Activated T-helper 2 cell treated with anti-CD3 and anti-CD28 coated beads, Interferon-gamma antibody, Interleukin-2, Interleukin-4, amounts not matched to agents 10 μg/mL and 5 μg/mL and 100 μg/mL, durations not matched to agents 14 hours and 24 hours and 36 hours (primary cell): ENCODE measurements at places on chromosomes 5 and 9. TPM values are rescaled to one million over a fixed set of nuclear protein-coding genes. Genes with fewer than 3 reads are reported as not detected.

Gene IL17B
- total RNA-seq, result not detected in 2 replicates

Gene GPR21
- 0.59 and 1.0 TPM in 2 replicates for total RNA-seq

DNA sequence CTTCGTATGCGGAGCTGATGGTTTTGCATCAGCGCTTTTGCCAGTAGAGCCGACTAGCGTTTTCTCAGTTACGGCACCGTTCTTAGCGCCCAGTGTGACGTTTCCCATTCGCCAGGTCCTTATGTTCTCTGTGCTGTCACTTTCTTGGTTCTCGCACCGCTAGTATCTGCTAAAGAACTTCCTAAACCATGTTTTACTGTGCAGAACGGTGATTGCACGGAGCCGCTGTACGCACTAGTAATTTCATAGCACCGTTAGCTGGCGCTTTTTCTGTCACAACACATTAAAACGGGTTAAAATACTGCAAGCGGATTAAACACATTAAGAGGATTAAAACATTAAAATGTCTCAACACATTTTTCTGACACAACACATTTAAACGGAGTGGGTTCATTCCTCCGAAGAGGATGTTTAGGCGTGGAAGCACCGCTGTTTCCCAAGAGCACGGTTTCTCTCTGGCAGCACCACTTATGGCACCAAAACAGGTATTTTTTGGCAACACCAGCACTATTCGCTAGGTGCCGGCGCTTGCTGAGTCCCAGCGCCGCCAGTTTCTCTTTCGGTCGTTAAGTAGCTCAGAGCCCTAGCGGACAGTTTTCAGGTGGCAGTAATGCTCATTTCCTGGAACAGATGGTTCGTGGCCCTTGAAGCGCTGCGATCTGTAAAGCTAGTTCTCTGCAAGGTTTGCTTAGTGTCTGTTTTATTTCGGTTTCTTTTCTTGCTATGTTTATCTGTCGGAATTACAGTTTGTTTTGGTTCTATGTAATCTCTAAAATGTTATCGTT is 20.3 kb downstream of the ANXA2R start:
- DNase-seq, result peak; percentile 84

DNA sequence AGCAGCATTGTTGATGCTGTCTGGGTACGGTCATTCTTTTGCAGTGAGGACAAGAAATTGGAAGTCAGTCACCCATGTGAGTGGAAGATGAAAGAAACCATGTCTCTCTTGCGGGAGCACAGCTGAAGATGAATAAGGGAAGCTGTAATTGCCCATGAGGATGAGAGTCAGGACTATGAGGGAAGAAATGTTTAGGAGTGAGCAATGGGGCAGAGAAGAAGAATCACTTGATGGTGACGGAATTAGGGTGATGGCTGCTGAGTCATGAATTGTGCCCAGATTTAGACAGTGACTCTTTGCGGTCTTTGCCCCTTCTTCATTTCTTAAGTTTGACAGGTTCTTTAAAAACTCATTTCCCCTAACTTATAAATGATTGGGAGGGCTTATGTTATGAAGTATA is 183.3 kb downstream of the MAST4 start:
- no peak for DNase-seq

Gene SLC25A2
- total RNA-seq, result 0.16 TPM in 1 of 2 replicates, not detected in the other

Gene QRFP
- not detected in 2 replicates for total RNA-seq

- no peak for DNase-seq
These were observed 16.4 kb downstream of the RAD23B start for GRCh38 chr9:107299437-107299836.

Gene ARAP3
- 9.9 and 10.5 TPM in 2 replicates for total RNA-seq

Gene PCDHA10
- total RNA-seq, result not detected in 2 replicates

- peak; percentile 57 for DNase-seq
These were observed at the start of gene CCDC112 for GRCh38 chr5:115296124-115297022. Gene CCDC112, minus strand, starts transcription at chr5:115296654. Its CDS starts 111 bp downstream, at chr5:115296543.

DNA sequence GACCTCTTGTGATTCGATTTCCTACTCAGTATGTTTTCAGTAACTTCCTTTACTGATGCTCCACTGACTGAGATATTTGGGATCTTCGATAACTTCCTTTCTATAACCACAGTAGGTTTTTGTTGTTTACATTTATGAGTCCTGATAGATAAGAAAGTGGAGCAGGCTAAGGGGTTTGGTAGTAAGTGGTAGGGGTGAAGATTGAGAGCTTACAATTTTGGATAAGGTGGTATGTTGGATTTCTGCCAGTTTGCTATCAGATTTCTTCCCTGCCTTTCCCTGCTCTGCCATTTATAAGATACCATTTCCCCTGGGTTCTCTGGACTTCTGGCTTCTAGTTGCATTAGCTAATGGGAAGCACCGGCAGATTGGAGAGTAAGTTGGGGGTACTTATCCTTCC is 7.9 kb upstream of the NDUFS4 start:
- no peak for DNase-seq

DNA sequence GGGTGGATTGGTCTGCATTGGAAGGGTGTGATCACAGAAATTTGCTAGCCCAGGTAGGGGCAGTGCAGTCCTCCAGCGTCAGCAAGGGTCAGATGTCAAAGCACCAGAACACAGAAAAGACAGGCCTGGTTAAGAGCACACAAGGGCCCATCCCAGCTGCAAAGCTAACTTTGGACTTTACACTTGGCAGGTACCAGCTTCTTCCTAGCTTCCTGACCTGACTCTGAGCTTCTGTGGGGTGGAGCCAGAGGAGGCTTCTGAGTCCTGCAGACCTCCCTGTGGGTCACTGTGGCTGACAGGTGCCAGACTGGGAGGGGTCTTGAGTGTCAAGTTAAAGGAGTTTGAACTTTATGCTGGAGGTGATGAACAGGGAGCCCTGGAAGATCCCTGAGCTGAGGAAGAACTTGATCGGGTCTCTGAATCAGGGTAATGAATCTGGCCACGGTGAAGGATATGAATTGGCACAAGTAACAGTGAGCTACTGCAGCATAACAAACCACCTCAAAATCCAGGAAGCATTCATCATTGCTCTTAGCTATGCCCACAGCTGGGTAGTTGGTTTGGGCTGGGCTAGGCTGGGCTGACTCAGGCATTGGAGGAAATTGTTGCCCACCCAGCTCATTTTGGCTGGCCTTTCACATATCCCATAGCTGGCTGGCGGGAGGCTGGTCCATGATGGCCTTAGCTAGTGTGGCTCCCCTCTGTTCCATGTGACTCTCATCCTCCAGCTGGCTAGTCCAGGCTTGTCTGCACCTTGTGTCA is 63.4 kb downstream of the BARX1 start:
- no peak for DNase-seq

DNA sequence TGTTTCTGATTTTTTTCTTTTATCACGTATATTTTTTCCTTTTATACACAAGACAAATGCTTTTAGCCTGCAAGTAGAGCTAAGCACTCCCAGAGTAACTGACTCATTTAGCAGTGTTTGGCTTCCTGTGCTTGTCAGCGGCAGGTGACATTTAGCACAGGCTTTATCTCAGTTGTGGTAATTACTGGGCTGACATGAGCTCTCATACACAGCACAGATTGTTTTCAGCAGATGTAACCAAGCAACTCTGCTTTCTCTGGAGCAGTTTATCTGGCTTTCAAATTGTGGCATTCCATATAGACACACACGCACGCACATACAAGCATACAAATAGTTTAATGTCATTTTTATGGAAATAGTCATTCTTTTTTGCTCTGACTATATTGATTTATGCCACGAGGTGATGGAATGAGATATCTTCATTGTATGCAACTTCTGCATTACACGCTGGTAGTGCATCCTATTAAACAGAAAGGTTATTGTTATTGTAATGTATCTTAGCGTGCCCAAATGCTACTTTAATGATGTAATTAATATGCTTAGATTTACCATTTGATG is 379.0 kb upstream of the GRAMD2B start:
- no peak for DNase-seq

GRCh38 chr9:811106-811531 is 30.4 kb upstream of the DMRT1 start:
- no peak for DNase-seq

DNA sequence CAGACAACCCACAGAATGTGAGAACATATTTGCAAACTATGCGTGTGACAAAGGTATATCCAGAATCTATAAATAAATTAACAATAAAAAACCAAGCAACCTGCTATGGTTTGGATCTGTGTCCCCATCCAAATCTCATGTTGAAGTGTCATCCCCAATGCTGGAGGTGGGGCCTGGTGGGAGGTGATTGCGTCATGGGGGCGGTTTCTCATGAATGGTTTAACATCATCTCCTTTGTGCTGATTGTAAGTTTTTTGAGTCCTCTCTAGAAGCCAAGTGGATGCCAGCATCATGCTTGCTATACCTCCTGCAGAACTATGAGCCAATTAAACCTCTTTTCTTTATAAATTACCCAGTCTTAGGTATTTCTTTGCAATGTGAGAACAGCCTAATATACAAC is 335.4 kb downstream of the MAN2A1 start:
- no peak for DNase-seq

DNA sequence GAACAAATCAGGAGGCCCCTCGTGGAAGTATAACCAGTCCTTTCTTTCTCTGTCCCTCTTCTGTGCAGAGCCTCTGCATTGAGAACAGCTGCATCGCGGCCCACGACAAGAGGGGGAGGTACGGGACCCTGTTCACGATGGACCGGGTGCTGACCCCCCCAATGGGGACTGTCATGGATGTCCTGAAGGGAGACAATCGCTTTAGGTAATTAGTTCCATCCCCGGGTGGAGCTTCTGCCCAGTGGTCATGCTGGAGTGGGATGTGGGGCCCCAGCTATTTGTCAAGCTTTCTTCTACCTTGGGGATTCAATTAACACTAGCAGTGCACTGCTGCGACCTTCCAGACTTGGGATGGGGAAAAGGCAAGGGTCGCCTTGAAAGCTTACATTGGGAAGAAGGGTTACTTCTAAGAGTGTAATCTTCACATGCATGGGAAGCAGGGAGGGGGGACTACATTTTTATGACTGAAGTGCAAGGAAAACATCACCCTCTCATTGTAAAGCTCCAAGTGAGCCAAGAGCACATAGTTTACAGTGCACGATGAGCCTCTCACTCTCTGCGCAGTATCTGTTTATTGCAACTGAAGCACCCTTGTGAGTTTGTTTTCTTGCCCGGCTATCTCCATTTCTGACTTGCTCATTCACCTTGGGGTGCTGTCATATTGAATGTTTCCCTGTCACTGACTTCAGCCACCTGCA is 27.0 kb downstream of the TGFBI start:
- DNase-seq, result no peak

GRCh38 chr5:147613359-147613758 is 103.5 kb upstream of the DPYSL3 start:
- no peak for DNase-seq

DNA sequence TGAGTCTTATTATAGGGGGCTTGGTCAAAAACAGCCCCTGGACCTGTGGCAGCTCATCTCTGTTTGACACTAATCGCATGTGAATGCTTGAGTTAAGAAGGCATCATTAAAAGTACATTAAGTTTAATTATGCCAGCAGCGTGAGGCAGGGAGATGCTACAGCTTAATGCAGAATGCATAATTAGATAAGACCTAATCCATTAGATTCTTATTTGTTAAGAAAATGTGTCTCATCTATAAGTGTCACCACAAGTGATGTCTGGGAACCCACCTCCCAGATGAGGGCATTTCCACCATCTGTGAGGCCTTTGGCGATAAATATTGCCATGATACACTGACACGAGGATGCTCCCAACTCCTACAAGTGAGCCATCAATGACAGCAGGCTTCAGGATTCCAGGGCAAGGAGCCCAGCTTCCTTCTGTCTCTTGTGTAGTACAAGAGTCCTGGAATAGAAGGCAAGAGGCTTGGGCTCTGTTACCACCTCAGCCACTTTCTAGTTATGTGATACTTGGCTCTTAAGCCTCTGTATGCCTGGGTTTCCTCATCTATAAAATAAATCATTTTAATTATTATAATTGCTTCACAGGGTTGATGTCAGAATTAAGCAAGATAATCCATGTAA is 202.7 kb downstream of the FAM114A2 start:
- DNase-seq, result no peak

GRCh38 chr5:77170196-77170890 is 40.1 kb upstream of the PDE8B start:
- no peak for DNase-seq

Gene CLIC3
- not detected in 2 replicates for total RNA-seq

DNA sequence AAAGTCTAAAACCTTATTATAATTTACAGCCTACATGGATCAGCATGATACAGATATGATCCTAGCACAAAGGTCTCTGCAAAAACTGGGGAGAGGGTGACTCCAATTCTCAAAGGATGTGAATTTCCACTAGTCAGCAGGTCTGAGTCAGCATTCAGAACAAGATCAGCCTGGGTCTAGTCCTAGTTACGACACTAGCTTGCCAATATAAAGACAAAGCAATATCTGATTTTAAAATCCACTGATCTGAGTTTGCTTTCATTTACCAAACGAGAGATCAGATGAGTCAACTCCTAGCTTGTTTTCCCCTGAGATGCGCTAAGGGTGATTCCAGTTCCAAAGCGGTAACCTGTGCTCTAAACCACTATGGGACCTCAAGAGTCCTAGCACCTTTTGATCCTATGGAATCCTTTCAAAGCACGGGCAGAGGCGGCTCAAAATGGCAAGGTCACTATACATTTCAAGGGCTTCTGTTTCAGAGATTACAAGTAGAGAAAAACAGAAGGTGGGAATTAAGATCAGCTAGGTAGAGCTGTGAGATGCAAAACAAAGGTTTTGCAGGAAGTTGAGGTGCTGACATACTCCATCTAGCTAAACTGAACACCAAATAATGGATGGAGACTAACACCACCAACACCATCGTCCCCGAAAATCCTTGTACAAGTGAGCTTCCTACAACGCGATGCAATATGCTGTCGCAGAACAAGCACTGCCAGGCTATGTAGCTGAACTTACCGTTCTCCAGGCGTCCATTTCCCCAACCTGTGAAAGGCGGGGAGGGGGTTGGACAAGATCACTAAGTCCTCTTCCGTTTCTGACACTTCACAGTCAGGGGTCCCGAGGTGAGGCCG is 906 bp downstream of the SLC25A51 start:
- DNase-seq, result no peak

DNA sequence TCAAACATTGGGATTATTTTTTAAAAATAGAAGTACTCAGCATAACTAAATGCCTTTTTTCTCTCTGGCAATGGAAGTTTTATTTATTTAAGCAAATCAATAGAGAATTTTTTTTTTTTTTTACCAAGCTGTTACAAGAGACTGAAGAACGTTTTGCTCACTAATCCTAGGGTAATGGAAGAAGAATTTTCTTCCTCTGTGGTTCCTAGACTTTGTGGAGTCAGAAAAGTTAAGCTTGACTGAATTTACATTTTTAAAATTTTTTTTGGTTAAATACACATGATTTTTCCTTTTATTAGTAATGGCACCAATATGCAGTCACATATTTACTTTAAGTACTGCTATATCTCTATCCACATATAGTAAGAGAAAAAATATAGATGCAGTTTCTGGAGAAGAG is 189.8 kb downstream of the PCSK1 start:
- DNase-seq, result no peak
